Omental fat pad (tissue), 4 donors: ENCODE measurements at places on chromosomes 6 and 20.

DNA sequence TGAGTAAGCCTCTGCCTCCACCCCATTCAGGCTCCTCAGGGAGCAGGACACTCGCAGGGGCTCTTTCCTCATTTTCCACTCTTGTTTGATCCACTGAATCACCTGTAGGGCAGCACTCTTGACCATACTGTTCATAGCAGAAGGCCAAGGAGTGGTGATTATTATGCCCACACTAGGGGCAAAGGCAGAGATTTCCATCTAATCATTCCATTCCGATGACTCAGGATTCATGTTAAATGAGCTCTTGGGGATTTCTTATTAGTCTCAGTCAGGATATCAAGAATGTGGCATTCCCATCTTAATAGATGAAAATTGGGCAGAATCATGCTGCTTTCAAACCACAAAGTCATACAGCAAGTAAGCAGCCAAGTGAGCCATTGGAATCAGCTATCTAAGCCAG, 101.9 kb upstream of the MOCS1 start:
- DNase-seq: no peak

- no peak for DNase-seq
Measured at GRCh38 chr6:45637611-45638257, 260.0 kb upstream of the SUPT3H start.

DNA sequence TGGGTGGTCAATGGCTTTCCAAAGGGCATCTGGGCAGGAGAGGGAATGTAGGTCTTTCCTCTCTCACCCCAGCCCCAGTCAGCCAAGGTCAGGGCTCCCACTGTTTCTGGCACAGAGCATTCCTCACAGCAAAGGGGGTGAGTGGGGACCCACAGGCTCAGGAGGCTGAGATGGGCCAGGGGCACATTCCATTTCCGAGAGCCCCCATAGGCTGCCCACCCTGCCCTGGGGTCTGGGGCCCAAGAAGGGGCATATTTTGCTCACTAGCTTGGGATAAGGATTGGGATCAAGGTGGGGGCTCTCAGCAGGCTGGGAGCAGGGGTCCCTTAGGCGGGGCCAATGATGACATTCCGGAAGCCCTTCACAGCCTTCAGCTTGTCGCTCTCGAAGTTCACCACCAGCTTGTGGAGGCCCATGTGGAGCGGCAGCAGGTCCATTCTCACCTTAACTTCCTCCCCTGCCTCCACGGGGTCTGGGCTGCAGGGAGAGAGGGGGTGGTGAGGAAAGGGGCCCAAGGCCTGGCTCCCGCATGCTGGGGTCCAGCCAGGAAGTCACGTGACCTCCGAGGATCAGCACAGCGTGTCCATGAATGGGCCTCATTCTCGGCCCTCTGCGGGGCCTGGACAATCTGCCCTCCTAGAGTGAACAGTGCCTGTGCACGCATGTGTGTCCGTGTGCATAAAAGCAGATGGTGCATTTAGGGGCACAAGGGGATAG, 35.0 kb downstream of the TGM2 start:
- no peak for DNase-seq

GRCh38 chr20:62918831-62919230, 7.5 kb downstream of the DIDO1 start:
- DNase-seq: no peak

DNA sequence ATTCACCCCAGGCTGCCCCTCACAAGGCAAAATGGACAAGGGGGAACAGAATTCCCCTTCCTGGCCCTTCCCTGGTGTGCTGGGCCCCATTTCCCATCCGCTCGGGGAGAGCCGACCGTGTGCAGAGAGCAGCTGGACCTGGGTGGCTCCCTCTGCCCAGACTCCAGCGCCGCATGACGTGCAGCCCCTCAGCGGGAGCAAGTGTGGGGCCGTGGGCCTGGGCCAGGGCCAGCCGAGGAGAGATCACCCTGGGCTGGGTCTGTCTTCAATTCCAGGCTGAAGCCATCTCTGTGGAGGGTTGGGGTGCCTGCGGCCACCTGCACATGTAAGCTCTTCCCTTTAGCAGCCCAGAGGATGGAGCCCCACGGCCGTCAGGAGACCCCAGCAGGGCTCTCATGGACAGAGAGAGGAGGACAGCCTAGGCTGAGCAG, 241.8 kb downstream of the TTLL2 start:
- DNase-seq: peak; percentile 5

GRCh38 chr6:45678285-45678607, 300.5 kb upstream of the SUPT3H start:
- DNase-seq: no peak

- no peak for DNase-seq
Measured at GRCh38 chr20:21707267-21707666, 1.8 kb downstream of the PAX1 start.

DNA sequence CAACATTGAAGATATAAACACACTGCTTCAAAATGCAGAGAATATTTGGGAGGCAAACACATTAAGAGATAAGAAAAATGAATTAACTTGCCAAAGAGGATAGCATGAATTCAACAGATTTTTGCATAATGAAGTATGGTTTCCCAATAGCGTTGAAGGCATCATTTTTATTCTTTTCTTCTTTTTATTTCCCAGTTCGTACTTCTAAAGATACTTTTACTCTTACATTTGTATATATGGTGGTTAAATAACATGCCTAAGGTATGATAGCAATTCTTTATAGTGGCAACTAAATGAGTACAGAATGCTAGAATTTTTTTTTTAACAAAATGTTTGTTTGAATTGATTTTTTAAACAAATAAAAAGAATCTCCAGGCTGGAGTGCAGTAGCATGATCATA, 473.4 kb upstream of the MARCKS start:
- no peak for DNase-seq

DNA sequence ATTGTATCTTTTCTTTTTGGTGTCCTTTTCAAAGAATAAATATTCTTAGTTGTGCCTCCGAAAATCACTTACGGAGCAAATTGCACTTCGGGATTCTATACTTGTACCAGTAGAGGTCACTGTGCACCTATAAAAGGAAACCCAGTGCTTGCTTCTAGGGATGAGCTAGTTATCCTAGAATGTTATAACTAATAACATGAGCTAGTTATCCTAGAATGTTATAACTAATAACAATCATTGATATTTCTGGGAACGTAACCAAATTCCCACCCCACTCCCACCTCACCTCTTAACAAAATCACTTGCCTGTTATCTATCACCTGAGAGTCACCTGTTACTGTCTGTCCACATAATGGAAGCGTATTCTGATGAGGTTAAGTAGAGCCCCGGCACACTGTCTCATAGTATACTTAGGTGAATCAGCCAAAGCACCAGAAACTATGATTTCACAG, 126.9 kb upstream of the TIAM2 start:
- DNase-seq: no peak

DNA sequence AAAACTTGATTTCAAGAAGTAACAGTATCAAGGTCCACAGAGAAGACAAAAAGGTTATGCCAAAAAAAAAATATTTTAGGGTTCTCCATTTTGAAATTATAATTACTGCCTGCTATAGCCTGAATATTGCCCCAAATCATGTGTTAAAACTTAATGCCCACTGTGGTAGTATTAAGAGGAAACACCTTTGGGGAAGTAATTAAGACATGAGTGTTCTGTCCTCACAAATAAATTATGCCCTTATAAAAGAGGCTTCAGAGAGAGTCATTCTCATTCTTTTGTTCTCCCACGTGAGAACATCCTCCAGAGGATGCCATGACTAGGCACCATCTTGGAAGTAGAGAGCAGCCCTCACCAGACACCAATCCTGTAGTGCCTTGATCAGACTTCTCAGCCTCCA, 66.2 kb downstream of the GMDS start:
- no peak for DNase-seq

GRCh38 chr20:62820208-62820961, 3.5 kb downstream of the COL9A3 start:
- no peak for DNase-seq

DNA sequence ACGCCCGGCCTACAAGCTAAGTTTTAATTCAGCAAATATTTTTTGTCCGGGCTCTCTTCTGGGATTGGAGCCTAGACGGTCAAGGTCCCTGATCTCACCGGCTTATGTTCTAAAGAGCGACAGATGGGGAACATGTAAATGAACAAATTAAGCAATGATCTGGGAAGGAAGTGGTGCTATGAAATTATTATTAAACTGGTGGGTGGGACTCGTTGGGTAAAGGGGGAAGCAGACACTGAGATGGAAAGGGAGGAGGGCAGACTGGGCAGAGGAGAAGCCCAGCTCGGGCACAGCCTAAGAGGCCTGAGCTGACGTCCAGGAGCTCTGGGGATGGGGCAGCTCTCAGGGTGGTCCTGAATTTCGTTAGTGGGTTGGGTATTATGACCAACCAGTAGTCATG, 81.8 kb upstream of the AGPAT4 start:
- DNase-seq: no peak

DNA sequence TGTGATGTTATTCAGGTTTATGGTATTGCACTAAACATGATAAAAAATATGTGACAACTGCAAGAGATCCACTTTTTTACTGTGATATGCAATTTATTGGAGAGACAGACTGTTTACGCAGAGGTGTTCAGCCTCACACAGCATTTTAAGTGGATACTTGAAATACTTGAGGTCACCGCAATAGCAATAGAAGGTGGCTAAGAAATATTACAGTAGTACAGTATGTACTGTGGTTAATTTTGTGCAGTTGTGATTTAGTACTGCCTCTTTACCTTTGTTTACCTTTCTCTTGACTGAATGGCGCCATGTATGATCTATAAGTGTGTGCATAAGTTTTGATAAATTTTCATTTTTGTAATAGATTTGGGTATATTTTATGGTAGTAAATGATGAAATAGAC, 17.4 kb downstream of the MACROD2 start:
- no peak for DNase-seq

DNA sequence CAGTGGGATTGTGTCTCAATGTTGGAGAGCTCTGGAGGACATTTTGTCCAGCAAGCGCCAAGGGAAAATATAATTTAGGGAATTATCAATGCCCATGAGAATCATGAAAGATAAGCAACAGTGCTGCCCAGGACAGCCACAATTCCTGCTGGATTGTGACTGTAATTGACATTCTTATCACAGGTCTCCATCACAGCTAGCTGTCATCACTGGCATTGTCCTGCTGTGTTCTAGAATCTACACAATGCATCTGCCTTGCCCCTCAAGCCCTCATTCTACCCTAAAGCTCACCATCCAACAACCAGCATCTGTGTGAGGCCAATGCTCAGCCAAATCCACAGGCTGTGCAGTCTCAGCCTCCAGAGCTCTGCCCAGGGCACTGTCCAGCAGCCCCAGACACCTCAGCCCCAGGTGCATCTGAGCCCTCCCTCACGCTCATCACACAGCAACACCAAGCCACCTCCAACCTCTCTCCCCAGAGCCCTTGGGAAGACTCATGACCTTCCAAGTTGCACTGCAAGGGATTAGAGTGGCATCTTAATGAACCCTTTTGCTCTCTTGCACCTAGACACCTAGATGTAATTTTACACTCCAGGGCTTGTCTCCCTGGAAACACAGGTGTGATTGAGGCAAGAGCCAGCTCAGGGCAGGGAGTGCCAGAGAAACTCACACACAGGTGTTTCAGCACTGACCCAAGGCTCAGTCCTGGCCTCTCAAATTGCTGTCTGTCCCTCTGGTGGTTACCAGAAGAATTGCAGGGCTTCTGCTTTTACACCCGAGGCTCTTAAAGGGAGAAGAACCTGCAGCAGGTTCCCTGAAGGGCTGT, 85.2 kb upstream of the PHACTR3 start:
- no peak for DNase-seq

- DNase-seq: no peak
Measured at GRCh38 chr6:63689421-63689820, 53.8 kb downstream of the PHF3 start.

DNA sequence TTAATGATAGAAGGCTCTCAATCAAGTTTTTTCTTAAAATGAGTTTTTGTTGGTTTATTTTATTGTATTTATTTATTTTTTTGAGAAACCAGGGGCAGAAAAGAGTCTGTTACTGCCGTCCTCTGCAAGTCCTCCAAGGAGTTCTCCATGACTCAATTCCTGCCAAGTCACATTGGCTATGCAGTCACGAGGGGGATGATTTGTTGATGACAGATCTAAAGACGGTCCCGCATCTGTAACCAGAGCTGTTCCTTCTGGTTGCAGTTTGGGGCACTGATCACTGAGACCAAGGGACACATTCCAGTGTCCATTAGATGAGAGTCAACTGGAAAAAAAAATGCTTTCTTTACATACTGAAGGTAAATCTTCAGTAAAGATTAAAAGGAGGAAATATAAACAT, 13.9 kb upstream of the TSHZ2 start:
- no peak for DNase-seq
